ENCODE measurements at places on chromosomes 11 and 22.

DNA sequence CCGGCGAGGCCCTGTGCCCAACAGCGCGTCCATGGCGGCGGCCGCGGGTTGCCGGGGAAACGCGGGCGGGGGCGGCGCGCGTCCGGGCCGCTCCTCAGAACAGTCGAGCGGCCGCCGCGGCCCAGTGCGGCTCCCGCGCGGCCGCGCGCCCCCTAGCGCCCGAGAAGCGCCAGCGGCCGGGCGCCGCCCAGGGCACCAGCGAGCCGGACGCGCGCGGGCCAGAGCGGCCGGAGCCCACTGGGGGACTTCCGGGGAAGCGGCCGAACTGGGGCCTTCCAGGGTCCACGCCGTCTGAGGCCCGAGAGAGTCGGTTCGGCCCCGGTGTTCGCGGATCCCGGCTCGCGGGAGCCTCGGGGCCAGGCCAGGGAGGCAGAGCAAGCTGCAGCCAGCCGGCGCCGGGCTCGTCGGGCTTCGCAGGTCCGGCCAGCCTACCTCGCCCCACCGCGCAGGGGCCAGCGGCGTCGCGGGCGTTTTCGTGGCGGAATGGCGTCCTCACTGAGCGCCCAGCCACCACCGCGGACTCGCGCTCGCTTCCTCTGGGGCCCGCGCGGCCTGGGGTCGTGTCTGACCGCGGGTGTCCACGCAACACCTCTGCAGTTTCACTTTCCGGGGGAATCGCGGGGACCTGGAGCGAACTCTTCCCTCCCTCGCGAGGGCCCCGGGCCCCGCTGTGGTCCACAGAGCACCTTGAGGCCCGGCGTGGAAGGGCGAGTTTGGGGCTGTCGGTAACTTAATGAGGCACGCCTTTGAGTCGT, at the start of gene DENND6B:
Gene DENND6B (minus strand): TSS at position 57 of the 755 bp plus-strand sequence. CDS start 24 bp downstream, at position 33.
- peak; percentile 59 for DNase-seq

DNA sequence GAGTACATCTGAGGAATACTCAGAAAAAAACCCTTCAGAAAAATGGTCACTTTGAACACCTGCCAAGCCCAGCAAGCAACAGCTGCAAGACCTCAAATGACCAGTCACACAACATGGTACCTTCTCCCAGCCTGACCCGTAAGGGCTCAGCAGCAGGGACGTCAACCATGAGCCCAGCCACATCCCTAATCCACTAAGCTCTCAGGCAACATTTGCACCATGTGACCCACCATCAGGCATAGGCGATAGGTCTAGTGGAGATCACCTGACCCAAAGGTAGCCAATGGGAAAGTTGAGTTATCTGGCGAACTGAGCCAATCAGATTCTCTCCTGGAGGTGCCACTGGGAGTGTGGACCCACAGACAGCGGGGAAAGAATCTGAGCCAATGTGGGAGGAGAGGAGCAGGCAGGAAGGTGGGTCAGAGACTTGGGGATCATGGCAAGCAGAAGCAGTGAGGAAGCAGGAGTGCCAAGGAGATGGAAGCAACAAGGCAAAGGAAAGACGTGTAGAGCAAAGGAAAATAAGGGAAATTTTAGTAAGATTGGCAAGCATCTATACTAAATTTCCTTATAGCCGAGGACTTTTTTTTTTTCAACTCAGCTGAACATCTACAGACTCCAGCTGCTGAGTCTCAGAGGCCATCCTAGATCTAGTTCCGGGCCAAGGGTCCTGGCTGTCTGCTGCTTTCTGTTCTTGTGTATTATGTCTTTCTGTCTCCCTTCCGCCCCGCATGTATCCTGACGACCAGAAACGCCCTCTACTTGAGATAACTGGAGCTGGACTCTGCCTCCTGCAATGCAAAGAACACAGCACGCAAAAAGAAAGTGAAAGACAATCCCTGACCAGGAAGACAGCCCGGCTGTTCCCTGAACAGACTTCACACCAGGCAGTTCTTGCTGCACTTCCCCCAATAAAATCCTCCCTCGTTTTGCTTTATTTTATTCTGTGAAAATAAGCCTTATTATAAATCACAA, 11.0 kb upstream of the PLAAT2 start:
- DNase-seq: no peak

GRCh38 chr11:2511421-2512369, 66.9 kb downstream of the KCNQ1 start:
- DNase-seq: no peak

GRCh38 chr22:41857155-41857859, 24.4 kb downstream of the SREBF2 start:
- peak; percentile 36 for DNase-seq

- DNase-seq: no peak
Observed at GRCh38 chr11:97961431-97961830, 1059.3 kb upstream of the CNTN5 start.

- no peak for DNase-seq
Observed at GRCh38 chr11:11583801-11584529, 37.8 kb downstream of the GALNT18 start.

DNA sequence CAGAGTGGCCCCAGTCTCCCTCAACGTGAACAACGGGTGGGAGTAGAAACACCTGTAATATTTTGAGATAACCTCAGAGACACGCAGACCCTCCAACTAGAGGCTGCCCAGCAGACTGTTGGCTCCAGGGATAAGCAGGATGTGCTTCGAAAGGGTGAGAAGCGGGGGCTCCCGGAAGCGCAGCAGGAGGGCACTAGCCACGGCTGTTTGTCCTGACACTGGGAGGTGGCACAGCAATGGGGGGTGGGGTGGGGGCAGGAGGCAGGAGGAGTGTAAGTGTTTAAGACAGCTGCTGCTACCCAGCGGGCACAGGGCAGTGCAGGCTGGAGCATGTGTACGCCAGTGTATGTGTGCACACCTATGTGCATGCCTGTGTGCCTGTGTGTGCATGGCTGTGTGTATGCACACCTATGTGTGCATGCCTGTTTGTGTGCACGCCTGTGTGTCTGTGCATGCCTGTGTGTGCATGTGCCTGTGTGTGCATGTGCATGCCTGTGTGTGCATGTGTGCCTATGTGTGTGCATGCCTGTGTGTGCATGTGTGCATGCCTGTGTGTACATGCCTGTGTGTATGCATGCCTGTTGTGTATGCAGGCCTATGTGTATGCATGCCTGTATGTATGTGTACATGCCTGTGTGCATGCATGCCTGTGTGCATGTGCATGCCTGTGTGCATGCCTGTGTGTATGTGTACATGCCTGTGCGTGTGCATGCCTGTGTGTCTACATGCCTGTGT, 154.7 kb downstream of the SHANK2 start:
- DNase-seq: no peak

DNA sequence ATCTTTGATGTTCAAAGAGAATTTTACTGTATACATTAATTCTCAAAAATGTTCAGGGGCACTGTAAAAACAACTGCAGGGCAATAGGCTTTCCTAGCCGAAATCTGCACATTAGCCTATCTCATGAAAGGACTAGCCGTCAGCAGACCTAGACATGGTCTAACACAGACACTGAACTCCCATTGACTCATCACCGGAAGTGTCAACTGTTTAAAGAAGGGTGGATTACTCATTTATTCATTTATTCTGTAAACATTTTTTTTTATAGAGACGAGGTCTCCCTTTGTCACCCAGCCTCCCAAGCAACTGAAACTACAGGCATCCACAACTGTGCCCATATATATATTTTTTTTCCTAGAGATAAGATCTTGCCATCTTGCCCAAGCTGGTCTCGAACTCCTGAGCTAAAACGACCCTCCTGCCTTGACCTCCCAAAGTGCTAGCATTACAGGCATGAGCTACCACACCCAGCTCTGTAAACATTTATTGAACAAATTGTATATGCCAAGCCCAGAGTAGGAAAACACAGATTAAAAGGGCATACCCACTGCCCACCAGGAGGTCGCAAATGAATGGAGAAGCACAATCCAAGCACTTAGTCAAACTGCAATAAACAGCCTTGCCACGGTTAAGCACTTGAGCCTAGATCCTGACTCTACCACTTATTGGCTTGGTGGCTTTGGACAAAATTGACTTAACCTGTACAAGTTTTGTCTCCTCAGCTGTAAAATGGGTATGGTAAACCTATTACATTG, 26.6 kb downstream of the RAB30 start:
- no peak for DNase-seq

- DNase-seq: no peak
Observed at GRCh38 chr11:72951888-72952287, 137.7 kb downstream of the ATG16L2 start.

GRCh38 chr11:67050139-67050538, 6.5 kb upstream of the RHOD start:
- DNase-seq: no peak
